ENCODE measurements at places on chromosomes 4 and X.

DNA sequence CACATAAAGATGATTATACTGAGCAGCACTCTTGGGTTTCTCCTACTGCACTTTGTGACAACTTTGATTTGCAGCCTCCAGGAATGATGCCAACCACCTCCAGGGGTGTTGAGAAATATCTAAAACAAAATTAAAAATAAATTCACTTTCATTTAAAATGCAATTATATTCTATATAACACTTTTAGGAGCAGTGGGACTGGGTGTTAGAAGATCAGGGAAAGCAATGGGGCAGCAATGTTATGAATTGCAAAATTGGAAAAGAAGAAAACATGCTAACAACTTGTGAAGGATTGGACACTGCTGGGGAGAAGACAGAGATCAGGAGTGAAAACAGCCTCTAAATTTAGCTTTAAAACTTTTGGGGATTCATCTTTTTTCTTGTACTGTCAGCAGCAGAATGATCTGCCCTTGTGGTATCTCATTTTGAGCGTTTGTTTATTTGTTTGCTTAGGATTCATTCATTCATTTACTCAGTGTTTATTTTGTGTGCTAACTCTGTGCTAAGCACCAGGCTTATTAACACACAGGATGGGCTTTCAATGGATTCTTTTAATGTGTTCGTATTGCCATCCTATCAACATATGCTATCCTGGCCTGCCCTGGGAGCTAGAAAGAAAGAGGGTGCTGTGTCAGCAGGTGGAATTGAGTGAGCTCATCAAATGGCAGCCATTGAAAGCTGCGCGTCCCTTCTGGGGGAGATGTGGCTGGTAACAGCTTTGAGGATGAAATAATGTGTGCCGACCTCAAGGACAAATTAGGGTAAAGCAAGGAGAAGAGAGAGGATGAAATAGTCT is 96.5 kb downstream of the FRMPD4 start:
- DNase-seq = no peak

DNA sequence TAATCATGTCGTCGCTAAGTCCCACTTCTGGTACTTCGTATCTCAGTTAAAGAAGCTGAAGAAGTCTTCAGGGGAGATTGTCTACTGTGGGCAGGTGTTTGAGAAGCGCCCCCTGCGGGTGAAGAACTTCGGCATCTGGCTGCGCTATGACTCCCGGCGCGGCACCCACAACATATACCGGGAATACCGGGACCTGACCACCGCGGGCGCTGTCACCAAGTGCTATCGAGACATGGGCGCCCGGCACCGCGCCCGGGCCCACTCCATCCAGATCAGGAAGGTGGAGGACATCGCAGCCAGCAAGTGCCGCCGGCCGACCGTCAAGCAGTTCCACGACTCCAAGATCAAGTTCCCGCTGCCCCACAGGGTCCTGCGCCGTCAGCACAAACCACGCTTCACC is 11.3 kb downstream of the PNCK start:
- DNase-seq = peak; percentile 41

DNA sequence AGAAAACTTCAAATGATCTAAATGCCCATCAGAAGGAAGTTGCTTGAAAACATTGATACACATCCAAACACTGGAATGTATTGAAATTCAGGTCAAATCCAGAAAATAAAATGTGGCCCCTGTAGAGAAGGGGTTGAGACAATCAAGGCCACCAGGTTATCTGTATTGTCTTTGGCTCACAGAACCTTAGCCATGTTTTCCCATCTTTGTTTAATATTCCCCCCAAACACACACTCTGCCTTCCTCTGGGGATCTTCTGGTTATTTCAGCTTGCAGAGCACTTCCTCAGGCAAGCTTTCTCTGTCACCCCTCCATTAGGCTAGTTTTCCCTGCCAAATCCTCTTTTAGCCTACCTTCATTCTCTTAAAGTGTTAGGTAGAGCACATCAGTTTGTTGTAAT is 30.5 kb downstream of the PAGE2 start:
- DNase-seq = no peak

- no peak for DNase-seq
Observed at GRCh38 chrX:2492531-2493218, 8.1 kb downstream of the DHRSX start.

DNA sequence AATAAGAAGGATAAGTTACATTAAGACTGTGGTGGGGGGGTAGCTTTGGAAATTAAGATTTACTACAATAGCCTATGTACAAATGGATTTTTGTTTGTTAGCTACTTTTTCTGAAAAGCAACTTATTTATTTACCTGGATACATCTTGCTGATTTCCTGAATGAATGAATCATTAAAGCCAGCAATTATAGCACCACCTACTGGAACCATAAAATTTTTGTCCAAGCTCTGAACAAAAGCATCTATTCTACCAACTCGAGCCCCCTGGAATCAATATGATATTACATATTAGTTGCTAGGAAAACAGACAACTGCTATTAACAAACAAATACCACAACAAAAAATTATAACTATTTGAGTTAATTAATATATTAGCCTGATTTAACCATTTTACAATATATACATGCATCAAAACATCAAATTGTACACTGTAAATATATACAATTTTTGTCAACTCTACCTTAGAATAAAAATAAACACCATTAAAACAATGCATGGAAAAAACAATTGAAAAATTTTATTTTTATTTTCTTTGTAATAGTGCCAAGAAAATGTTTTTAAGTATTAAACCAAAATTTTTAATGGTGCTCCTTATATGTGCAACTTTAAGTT is 15.3 kb downstream of the SEPSECS start:
- DNase-seq = no peak

DNA sequence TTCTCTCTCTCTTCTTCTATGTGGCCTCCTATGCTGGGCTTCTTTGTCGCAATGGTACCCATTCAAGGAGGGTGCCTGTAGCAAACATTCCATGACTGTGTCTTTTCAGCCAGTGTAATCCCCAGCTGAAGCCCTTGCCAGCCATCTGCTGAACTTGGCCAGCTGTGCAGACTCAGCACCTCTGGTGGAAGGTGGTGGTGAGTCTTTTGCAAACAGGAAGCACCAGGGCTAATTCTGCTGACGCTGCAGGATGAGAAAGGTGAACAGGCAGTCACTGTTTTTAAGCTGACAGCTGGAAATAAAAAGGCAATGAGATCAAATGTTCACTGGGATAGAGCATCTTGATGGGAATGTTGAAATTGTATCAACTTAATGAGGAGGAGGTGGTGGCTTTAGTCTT is 298.7 kb upstream of the CLNK start:
- no peak for DNase-seq

All from inflammatory macrophage (primary cell).